ENCODE measurements at places on chromosomes 6 and 20.

- no peak overlapping the region for H3K27ac ChIP-seq
Observed at GRCh38 chr20:59939052-59939878, 840 bp downstream of the PPP1R3D start.

DNA sequence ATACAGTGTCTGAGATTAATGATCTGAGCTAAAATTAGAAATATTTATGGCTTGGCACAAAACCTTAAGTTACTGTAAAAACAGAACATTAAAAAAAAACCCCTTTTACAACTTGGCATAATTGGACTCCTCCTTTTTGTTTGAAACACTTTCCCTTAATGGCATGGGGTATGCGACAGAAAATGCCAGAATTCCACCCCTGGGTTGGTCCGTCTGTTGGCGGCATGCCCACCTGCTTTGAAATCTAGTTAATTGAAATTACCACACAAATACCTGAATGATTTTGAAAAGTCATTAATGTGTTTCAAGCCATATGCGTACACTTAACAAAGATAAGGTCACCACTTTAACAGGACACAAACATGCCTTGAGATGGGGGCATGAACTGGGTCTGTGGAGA lies 175.1 kb upstream of the FOXQ1 start:
- H3K27ac ChIP-seq = no peak overlapping the region
- no peak overlapping the region for H3K4me3 ChIP-seq
- no peaks in the 10 kb centered on the region for H3K36me3 ChIP-seq
- DNase-seq = no peak
- no peaks in the 10 kb centered on the region for H3K4me1 ChIP-seq
- peaks cover 26% of the 10 kb centered on the region for H3K27me3 ChIP-seq

DNA sequence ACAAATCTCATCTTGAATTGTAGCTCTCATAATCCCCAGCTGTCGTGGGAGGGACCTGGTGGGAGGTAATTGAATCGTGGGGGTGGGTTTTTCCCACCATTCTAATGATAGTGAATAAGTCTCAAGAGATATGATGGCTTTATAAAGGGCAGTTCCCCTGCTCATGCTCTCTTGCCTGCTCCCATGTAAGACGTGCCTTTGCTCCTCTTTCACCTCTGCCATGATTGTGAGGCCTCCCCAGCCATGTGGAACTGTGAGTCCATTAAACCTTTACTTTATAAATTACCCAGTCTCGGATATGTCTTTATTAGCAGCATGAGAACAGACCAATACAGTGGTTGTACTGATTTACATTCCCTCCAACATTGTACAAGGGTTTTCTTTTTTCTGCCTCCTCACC lies 69.7 kb downstream of the SUN5 start:
- no peak overlapping the region for H3K4me3 ChIP-seq
- H3K27me3 ChIP-seq = peaks cover 11% of the 10 kb centered on the region
- no peaks in the 10 kb centered on the region for H3K4me1 ChIP-seq
- no peaks in the 10 kb centered on the region for H3K36me3 ChIP-seq

- H3K27ac ChIP-seq = peak overlapping the region; percentile 97
- peaks cover 7% of the 10 kb centered on the region for H3K36me3 ChIP-seq
- peak overlapping the region; percentile 81 for H3K4me3 ChIP-seq
- H3K4me1 ChIP-seq = peaks cover 79% of the 10 kb centered on the region
- H3K27me3 ChIP-seq = no peaks in the 10 kb centered on the region
Observed at GRCh38 chr6:112503091-112503596, 156.0 kb downstream of the RFPL4B start.

DNA sequence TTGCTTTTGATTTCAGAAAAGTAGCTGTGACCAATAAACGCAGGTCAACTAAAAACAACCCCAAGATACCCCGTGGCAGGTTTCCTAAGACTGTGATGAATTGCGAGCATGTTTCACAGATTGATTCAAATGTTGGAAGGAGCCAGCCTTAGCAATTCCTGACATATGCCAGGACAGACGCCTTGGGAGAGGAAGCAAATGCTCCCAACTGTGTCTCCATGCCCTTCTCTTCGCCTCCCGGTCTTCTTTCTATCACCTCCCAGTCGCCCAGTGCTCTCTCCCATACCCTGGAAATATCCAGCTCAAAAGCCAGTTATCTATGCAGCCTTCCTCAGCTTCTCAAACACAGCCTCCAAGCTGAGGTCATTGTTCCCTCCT lies 32.0 kb downstream of the KIAA0319 start:
- H3K36me3 ChIP-seq = no peaks in the 10 kb centered on the region
- H3K27me3 ChIP-seq = peaks cover 2% of the 10 kb centered on the region
- DNase-seq = no peak
- no peaks in the 10 kb centered on the region for H3K4me1 ChIP-seq
- H3K4me3 ChIP-seq = no peak overlapping the region
- no peak overlapping the region for H3K27ac ChIP-seq
